ENCODE measurements at places on chromosomes 4 and X.
A peak's percentile ranks its signal among the peaks of the same experiment; 100 is the strongest.

- DNase-seq = no peak
Measured at GRCh38 chr4:16225167-16225862, 956 bp downstream of the TAPT1 start.

DNA sequence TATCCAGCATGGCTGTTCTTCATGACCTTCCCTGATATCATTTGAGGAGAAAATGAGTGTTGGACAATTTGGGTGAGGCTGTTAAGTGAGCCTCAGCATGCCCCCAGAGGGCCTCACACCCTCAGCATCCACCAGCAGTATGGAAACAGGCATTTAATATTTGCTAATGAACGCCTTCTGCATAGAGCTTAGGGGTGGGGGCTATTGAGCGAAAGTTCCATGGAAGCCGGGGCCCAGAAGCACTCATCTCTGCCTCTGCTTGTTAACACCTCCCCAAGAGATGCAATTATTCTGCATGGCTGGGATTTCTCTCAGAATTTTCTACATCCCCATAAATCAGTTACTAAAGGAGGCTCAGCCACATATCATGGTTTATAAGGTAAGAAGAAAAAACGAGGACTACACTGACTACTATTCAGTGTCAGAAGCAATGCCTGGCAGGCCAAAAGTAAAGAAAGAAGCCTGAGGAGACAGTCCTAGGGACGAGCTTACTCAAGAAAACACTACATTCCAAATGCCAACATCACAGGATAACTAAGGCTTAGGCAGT is 100.1 kb upstream of the MAP3K15 start:
- no peak for DNase-seq

DNA sequence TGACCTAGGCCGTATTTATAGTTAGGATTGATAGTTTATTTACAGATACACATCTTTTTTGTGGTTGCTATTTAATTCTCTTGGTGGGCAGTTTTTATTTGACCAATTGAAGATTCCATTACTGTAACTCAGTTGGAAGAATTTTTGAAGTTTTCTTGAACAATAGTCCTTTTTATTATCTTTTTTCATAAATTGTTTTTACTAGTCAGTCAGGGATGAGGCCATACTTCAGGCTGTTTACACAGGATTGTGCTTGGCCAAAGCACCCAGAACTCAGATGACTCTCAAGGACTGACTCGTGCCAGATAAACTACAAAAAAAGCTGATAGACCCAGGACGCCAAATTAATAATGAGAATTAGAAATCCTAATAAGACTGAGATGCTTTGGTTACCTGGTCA is 7.0 kb downstream of the HERC3 start:
- no peak for DNase-seq

GRCh38 chr4:40418430-40419230 is 83.5 kb downstream of the CHRNA9 start:
- no peak for DNase-seq

DNA sequence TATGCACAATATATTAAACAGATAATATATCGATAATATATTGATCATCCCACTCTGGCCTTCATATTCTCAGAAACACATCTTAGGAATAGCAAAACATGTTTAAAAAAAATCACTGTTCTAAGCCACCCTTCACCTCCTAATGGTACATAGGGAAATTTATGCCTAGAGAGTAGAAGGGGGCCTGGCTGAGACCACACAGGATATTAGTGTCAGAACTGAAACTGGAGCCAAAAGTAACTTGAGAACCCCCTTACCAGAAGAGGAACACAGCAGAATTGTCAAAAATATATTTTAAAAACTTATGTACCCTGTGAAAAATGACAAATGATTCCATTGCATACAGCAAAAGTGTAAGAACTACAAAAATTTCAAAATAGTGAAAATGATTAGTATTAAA is 173.1 kb downstream of the VSIG4 start:
- no peak for DNase-seq

DNA sequence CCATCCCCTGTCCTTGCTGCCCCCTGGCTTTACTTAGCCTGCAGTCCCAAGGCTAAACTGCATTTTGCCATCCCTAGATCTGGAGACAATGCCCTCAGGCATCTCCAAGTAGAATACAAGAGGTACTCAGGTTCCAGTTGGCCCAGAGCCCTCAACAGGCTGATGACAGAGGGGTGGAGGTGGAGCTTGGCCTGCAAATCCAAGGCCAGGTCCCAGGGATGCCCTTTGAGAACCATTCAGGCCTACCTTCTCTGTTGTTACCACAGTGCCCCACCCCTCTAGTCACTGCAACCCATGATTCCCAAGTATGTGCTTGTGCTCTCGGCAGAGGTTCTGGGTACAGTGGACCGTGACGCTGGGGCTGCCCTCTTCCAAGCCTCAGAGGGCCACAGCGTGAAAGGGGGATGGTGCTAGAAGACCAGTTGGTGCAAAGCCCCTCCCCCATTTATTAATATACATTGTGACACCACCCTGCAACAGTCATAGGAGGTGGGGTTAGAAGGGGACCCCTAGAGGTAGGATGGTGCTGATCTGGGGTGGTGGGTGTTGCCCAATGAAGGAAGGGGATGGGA is 6.4 kb upstream of the UBA1 start:
- no peak for DNase-seq

DNA sequence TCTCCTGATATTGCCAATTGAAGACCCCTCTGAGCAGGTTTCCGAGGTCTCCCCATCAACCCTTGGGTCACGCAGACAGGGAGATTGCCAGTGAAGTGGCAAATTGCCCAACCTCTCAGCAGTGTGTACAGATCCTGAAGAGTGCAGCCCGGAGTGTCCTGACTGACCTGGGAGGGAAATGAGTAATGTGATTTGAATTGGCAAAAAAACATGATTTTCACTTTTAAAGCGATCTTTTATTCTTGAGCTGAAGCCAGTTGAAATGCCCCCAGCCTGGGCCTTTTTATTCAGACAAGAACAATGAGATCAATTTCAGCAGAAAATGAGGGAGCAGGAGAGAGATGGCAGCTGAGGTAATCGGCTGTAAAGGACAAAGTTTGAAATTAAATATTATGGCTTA is 401.8 kb downstream of the RAPGEF2 start:
- DNase-seq = no peak

DNA sequence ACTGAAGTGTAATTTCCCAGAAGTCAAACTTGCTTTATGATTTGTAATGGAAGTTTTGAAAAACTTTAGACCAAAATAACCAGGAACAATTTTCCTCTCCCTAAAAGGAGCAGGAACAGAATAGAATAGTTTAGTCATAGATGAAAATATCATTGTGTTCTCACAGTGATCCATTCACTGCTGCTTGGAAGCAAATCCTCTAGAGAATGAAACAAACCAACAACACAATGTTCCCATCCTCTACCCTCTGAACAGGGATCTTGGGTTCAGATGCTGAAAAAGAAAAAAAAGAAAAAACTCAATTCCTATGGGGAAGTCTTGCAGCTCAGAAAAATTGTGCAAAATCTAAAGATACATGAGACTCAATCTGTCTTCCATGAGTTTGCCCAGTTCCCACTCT is 12.2 kb downstream of the DSPP start:
- no peak for DNase-seq

GRCh38 chr4:124635331-124635730 is 77.2 kb downstream of the ANKRD50 start:
- DNase-seq = no peak

- DNase-seq = no peak
Measured at GRCh38 chrX:68252664-68253063, 180.6 kb downstream of the OPHN1 start.

DNA sequence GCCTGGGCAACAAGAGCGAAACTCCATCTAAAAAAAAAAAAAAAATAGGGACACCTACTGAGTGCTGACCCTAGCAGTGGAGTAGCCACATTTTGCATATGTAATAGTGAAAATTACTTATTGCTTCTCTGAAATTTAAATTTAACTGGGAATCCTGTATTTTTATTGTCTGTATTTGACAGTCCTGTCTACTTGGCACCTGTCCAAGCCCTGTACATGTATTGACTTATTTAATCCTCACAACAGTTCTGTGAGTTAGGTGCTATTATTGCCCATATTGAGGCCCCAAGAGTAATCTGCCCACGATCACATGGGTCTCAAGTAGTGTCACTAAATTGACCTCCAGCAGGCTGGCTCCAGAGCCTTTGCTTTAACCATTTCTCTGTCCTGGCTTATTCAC is 81.6 kb downstream of the WDR19 start:
- no peak for DNase-seq

GRCh38 chrX:123504047-123504446 is 228.8 kb downstream of the THOC2 start:
- DNase-seq = no peak

GRCh38 chrX:43876680-43877079 is 5.6 kb downstream of the MAOB start:
- no peak for DNase-seq

- DNase-seq = no peak
Measured at GRCh38 chrX:10125248-10125615, 31.5 kb upstream of the CLCN4 start.

DNA sequence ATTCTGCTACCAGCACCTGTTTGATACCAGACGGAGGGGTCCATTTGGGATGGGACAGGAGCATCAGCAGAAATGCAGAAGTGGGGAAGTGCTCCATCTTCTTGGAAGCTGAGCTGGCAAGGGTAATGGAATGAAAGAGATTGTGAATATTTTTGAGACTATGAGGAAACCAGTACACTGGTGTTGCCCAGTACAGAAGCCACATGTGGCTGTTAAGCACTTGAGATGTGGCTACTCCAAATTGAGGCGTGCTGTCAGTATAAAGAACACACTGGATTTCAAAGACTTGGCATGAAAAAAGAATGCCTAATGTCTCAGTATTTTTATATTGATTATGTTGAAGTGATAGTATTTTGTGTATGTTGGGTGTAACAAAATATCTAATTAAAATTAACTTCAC is 153.4 kb downstream of the PTTG2 start:
- DNase-seq = no peak

GRCh38 chr4:120857312-120857711 is 65.2 kb downstream of the PRDM5 start:
- no peak for DNase-seq

DNA sequence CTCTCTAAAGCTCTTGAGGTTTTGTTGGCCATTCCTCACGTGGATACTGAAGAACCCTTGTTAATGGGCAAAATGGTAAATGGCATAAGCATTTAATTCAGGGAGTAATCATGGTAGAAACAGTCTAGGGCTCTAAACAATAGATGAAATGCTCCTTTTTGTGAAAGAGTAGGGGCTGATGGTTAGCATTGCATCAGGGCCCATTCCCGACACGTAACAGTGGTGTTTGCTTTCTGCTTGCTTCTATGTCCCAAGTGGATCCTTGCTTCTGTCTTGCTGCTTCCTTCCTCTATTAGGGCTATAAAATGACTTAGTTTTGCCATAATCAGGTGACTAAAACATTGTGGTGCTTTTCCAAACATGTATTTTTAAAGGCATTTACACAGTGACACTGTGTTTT is 230.9 kb upstream of the AFF2 start:
- DNase-seq = no peak

DNA sequence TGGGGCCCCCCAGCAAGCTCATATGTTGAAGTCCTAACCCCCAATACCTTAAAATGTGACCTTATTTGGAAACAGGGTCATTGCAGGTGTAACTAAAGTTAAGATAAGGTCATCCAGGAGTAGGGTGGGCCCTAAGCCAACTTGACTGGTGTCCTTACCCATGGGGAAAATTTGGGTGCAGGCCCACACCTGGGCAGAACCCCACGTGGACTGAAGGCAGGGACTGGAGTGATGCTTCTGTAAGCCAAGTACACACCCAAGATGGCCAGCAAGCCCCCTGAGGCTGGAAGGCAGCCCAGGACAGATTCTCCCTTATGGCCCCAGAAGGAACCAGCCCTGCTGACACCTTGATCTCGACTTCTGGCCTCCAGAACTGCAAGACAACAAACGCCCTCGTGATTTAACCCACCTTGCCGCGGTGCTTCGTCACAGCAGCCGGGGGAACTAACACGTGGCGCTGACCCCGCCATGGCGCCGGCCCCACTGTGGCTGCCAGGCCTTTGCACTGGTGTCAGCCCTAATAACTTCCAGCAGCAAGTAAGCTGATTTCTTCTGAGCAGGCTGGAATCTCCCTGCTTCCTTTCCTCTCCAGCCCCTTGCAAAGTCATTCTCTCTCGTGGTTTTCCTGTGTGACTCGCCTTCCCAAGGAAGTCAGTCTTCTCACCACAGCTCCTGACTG is 23.2 kb upstream of the MXD4 start:
- no peak for DNase-seq

DNA sequence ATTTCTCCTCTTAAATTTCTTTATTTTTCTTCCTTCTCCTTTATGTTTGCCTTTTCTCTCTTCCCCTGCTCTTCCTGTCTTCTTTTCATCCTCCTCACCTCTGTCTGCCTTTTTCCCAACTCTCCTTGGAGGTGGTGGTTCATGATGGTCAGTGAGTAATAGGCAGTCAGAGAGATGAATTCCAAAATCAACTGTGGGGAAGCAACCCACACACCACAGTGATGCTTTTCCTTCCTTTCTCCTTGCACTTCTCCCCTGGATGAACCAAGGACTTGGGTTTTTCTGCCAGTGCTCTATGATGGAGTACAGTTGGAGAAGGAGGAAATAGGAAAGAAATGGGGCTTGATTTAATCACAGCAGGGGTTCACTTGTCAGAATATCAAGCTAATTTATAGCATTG is 153.8 kb downstream of the DCK start:
- DNase-seq = no peak

DNA sequence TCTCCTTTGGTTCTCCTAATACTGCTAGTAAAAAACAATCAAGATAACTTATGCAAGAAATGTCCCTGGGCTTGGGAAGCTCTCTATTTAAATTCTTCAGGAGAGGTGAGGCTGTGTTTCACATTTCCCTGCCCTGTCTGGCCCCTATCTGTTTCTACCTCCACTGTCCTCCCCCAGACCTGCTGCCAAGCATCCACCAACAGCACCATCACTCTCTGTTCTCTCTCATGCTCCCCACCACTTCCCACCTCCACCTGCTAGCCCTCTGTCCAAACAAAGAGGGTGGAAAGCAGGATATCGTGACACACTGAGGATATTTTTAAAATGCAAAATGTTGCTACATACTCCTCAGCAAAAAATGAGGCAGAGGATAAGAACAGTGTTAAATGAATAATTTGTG is 88.4 kb upstream of the NAP1L5 start:
- no peak for DNase-seq

- peak; percentile 80 for DNase-seq
Measured at GRCh38 chr4:6783111-6783981, 819 bp downstream of the KIAA0232 start.

DNA sequence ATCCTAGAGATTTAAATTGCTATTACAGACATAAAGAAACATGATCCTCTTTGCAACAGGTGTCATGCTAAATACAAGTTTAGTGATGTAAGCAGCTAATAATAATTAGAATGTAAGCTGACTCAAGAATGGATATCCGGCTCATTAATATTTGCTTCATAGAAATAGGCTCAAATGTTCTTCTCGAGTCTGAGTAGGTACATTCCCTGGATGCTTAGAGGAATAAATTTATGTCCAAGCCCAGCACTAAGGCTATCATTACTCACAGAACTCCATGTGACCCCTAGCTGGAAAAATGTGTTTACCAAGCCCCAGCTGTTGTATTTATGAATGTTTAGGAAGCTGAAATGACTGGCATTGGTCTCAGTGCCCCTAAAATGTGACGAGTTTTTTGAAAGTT is 87.6 kb upstream of the TSPAN7 start:
- DNase-seq = no peak

- no peak for DNase-seq
Measured at GRCh38 chrX:30317308-30317707, 8.1 kb upstream of the NR0B1 start.

All from T-helper 22 cell (primary cell).